ENCODE measurements at places on chromosomes 12 and 14.

DNA sequence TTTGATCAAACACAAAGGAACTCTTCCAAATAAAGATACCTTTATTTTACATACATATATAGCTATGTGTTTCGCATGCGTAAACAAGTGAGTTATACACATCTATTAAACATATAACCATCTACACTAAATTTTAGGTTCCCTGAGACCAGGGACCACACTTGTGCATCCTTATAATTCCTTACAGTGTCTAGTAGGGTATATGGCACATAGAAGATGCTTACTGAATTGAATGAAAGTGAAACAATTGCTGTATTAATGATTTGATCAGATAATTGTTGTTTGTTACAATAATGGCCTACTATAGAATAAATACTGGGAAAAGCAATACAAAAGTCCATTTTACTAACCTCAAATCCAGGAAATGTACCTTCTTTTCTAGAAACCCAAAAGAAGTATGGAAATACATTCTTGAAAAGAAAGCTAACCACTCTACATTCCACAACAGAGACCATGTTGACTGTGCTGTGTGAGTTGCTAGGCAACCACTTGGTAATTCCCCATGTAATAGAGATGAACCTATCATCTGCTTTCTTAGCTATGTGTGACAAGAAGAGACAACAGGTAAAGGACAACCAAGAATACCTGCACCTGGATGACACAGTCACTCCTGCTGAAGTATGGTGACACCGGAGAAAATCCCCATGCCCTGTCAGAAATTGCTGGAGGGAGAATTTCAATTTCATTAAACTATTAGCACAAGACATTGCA is 11.9 kb upstream of the CIPC start:
- no peak for DNase-seq

- no peak for DNase-seq
Measured at GRCh38 chr12:104586351-104586919, 129.7 kb downstream of the CHST11 start.

DNA sequence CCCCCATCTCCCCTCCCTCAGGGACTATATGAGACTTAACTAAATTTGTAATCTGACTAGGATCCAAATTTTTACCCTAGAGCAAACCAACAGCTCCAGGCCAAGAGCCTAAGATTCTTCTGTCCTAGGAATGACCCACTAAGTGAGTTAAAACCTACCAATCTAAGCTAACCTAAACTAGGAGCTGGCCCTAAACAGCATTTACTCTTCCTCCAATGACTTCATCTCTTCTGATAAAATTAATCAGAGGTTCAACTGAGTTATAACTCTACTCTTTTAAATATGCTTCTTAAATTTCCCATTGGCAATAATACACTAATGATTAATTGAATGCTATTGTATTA is 39.9 kb upstream of the TMPO start:
- no peak for DNase-seq

- DNase-seq, result no peak
Measured at GRCh38 chr14:26709019-26709418, 111.2 kb upstream of the NOVA1 start.

GRCh38 chr14:54488318-54488645 is 498 bp downstream of the GMFB start:
- no peak for DNase-seq

DNA sequence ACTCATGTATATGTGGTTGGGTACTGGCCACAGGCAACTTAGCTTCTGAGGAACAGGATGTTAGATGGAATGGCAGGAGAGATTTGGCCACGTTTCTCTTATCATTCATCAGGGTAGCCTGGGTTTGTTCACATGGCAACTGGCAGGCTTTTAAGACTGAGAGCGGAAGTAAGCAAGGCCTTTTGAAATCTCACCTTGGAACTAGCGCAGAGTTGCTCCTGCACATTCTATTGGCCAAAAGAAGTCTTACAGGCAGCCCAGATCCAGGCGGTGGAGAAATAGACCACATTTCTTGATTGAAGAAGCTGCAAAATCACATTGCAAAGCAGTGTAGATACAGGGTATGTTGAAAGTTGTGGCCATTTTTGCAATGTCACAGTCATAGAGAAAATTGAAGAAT is 3.7 kb downstream of the CLEC4A start:
- DNase-seq, result no peak

GRCh38 chr12:56143217-56143616 is 9.2 kb upstream of the MYL6B start:
- DNase-seq, result no peak

- no peak for DNase-seq
Measured at GRCh38 chr14:80565001-80565400, 353.7 kb upstream of the DIO2 start.

- DNase-seq, result peak; percentile 85
Measured at GRCh38 chr12:108989376-108989775, 31.5 kb downstream of the SVOP start.

GRCh38 chr14:95206534-95206933 is 49.2 kb upstream of the DICER1 start:
- no peak for DNase-seq

GRCh38 chr12:1808798-1809480 is 11.4 kb upstream of the LRTM2 start:
- DNase-seq, result no peak

DNA sequence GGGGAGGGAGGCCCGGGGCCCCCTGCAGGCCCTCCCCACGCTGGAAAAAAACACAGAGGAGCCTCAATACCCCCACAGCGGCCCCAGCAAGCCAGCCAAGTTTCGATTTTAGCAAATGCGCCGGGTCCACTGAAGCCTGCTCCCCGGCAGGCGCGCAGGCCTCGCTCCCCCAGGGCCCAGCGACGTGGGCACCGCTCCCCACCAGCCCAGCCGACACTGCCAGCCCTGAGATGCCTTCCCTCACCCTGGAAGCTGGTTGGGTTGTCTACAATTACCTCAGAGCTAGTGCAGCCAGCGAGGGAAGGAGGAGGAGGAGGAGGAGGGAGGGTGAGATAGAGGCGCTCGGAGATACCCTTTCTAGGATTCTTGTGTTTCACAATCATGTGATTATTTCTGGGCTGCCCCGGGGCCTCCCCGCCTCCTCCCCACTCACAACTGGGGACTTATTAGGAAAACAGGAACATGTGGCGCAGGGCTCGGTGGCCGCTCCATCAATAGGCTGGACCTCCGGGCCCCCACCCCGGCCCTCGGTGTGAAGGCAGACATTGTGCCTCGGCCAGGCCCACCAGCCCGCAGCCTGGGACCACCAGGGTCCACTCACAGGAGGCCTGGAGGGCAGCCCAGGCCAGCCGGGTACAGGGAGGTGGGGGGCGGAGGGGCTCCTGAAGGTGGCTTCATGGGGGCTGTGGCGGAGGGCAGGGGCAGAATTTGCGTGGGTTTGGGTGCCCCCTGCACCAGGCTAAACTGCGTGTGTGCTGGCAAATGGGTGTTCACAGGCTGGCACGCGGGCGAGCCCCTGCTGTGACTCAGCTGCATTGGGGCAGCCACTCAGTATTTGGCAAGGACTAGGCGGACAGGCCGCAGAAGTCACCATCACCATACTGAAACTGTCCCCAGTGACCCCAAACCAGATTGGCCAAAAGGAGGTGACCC is 109.9 kb downstream of the NCOR2 start:
- no peak for DNase-seq

DNA sequence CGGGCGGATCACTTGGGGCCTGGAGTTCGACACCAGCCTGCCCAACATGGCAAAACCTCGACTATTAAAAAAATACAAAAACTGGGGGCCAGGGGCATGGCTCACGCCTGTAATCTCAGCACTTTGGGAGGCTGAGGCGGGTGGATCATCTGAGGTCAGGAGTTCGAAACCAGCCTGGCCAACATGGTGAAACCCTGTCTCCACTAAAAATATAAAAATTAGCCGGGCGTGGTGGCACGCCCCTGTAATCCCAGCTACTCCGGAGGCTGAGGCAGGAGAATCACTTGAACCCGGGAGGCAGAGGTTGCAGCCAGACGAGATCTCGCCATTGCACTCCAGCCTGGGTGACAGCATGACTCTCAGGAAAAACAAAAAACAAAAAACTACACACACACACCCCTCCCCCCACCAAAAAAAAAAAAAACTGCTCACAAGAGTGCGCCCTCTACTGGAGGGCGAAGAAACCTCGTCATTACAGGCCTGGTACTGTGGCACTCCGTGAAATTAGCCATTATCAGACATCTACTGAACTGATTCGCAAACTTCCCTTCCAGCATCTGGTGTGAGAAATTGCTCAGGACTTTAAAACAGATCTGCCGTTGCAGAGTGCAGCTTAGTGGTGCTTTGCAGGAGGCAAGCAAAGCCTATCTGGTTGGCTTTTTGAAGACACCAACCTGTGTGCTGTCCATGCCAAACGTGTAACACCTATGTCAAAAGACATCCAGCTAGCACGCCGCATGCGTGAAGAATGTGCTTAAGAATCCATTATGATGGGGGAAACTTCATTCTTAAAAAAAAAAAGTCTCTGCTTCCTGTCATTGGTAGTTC is 7.7 kb downstream of the PPP1R3E start:
- no peak for DNase-seq

GRCh38 chr12:113879658-113880057 is 86.5 kb downstream of the RBM19 start:
- DNase-seq, result no peak

DNA sequence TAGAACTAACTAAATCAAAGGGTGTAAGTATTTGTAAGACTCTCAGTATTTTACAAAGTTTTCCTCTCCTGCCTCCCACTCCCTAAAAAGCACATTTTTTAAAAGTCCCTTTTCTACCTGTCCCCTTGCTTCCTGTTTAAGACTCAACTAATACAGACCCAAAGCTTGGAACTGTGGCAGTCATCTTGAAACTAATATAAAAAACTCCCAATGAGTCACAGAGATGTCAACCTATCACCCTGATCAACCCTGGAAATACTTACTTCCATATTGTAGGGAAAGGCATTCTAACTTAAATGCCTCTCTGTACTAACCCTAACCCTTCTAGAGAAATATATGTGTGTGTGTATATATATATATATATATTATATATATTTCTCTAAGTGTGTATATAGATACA is 184.8 kb downstream of the SPTSSA start:
- no peak for DNase-seq

GRCh38 chr12:51839310-51839947 is 9.1 kb downstream of the FIGNL2 start:
- no peak for DNase-seq

GRCh38 chr12:49260571-49261363 is 4.1 kb upstream of the TUBA1C start:
- DNase-seq, result no peak

DNA sequence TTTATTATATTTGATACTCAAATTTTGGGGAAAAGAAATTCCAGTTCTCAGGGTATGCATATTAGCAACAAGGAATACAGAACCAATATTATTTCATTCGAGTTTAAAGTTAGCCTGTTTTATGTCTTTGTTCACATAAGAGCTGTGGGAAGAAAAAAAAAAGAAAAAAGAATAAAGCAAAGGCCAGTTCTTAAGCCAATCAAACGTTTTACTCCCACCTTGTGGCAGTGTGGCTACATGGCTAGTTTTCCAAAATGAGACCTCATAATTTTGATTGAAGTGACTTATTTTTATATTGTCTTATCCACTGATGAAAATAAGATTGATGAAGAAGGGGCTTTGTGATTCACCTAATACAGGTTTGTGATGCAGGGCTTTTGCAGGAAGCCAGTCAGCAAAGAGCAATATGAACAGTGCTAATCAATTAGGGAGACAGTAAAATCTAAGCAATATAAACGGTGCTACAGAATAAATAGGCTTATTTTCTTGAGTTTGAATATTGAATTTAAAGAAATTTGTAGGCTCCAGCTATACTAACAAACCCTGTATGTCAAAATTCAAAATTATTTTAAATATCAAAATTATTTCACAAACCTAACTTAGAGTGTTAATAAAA is 624.1 kb upstream of the FOXG1 start:
- DNase-seq, result no peak

GRCh38 chr14:31075144-31075543 is 49.0 kb upstream of the STRN3 start:
- no peak for DNase-seq
